ENCODE measurements at places on chromosomes 13 and 19.

GRCh38 chr13:94020833-94021232 is 458.6 kb downstream of the DCT start:
- peak; percentile 72 for DNase-seq

- peak; percentile 4 for DNase-seq
These were observed at the start of gene TMC4 for GRCh38 chr19:54172471-54173358. TMC4 (minus strand) TSS chr19:54173160; CDS start chr19:54173117, 43 bp downstream.

GRCh38 chr19:46901701-46902401 is 41.1 kb downstream of the ARHGAP35 start:
- peak; percentile 29 for DNase-seq

DNA sequence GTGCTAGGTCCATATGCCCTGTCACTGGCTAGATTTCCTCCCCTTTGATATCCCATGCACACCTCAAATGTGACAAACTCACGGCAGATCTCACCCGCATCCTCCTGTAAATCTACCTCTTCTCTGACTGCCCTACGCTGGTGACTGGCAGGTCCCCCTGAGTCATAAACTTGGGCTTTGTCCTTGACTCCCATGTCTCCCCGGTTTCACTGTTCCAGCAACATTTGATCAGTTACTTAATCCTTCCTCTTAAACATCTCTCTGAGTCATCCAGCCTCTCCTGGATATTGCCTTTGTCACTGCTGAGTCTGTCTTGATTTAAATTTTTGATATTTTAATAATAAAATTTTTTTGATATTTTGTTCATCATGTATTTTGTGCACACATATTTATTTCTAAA is 26.5 kb downstream of the FAM216B start:
- DNase-seq, result peak; percentile 45

DNA sequence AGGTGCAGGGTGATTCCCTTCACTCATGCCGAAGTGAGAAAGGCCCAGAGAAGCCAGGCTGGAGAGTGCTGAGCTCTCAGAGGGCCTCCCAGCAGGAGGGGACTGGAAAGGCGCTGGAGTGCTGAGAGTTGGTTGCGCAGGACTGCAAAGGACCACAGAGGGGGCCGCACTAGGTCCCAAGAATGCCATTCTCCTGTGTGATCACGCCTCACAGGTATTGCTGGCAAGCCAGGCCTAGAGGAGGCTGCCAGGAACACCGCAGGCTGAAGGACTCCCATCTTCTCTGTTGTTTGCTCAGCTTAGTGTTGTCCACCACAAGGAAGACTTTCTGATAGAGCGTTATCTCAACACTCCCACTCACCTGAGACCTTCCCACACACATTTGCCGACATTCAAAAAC is 165.0 kb downstream of the FGF14 start:
- no peak for DNase-seq

GRCh38 chr13:43300865-43301264 is 277.5 kb downstream of the DNAJC15 start:
- no peak for DNase-seq

- DNase-seq, result no peak
These were observed 9.5 kb upstream of the TMEM86B start for GRCh38 chr19:55238030-55238429.

DNA sequence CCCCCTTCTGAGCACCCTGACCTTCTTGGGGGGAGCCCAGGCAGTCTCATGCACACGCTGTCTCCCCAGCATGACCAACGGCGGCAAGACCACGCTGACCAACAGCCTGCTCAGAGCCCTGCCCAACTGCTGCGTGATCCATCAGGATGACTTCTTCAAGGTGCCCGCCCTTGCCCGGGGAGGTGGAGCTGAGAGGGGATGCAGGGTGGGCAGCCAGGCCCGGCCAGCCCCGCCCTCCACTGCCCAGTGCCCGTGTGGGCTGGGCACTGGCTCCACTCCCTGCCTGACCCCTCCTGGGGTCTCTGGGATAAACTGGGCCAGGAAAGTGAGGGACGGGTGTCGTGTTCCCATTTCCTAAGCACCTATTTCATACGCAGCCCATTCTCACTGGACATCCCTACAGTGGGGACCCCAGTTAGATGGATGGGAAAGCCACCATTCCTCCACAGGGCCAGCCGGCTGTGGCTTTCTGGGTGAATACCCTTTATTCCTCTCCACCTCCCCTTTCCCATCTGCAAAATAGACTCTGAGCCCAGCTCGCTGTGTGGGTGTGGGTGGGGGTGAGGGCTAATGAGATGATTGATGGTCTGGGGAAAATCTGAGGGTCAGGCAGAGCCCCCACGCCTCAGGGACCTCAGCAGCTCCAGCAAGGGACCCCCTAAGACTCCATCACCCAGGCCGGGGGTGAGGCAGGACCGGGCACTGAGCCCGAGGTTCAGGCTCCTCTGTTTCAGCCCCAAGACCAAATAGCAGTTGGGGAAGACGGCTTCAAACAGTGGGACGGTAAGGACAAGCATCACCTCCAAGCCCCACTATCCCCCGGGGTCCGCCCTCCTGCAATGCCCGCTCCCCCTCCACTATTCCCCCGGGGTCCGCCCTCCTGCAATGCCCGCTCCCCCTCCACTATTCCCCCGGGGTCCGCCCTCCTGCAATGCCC is 3.9 kb downstream of the NMRK2 start:
- DNase-seq, result no peak

- no peak for DNase-seq
These were observed 604 bp downstream of the ERFL start for GRCh38 chr19:41927497-41928192.
